ENCODE measurements at places on chromosomes 2 and 18.

- DNase-seq = no peak
Observed at GRCh38 chr2:101087638-101088037, 63.5 kb downstream of the TBC1D8 start.

- no peak for DNase-seq
Observed at GRCh38 chr2:85164145-85164569, 31.0 kb downstream of the TCF7L1 start.

GRCh38 chr2:65363879-65364666 is 68.3 kb downstream of the SPRED2 start:
- DNase-seq = no peak

GRCh38 chr2:54845514-54845913 is 122.1 kb downstream of the EML6 start:
- no peak for DNase-seq

DNA sequence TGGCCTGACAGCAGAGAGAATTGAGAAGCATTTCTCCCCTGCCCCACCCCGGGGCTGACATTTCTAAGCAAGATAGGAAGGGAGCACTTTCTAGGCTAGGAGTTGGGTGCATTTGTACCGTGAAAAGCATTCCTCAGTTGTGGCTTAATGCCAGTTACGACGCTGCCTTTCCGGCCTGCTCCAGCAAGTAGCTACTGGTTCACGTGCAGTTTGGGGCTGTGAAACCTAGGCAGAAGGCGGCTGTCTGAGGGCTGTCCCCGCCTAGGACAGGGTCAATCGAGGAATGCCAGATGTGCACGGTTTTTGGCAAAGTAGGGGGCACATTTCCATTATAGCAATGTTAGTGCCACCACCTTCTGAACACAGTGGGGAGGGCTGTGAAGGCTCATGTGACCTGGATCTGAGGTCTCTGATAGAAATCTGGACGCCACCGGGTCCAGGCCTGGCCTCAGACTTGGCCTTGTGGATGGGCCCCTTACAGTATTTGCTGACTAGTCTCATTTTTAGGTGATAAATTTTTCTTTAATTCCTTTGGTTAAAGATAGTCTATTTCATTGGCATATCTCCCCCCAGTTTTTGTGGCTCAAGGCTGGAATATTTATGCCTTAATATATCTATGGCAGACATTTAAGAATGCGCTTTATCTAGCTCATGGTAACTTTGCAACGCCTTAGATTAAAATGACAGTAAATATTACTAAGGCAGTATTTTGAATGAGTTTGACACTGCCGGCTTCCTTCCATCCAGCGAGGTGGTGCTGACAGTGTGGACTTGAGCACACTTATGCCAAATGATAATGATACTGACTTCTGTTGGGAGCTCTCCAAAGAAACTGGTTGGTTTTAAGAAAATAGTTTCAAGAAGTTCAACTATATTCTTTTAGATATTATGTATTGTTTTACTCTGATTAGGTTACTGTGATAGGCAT is 78.7 kb downstream of the LPIN1 start:
- DNase-seq = no peak

- no peak for DNase-seq
Observed at GRCh38 chr2:148538375-148538774, 106.2 kb upstream of the EPC2 start.

- DNase-seq = no peak
Observed at GRCh38 chr2:12289120-12289802, 427.5 kb upstream of the TRIB2 start.

- DNase-seq = no peak
Observed at GRCh38 chr2:127991742-127992141, 36.1 kb downstream of the SAP130 start.

GRCh38 chr2:27710640-27711430 is 47.1 kb downstream of the SLC4A1AP start:
- no peak for DNase-seq

GRCh38 chr2:232362174-232362900 is 16.2 kb upstream of the ALPP start:
- DNase-seq = no peak

- DNase-seq = no peak
Observed at GRCh38 chr2:39636306-39636705, 29.4 kb upstream of the TMEM178A start.

Data from activated effector memory CD4-positive, alpha-beta T cell treated with Interleukin-2 at 50 U/mL for 16 hours (primary cell).